Ecto neural progenitor cell (in vitro differentiated cells): ENCODE measurements at places on chromosomes 2 and 18.

DNA sequence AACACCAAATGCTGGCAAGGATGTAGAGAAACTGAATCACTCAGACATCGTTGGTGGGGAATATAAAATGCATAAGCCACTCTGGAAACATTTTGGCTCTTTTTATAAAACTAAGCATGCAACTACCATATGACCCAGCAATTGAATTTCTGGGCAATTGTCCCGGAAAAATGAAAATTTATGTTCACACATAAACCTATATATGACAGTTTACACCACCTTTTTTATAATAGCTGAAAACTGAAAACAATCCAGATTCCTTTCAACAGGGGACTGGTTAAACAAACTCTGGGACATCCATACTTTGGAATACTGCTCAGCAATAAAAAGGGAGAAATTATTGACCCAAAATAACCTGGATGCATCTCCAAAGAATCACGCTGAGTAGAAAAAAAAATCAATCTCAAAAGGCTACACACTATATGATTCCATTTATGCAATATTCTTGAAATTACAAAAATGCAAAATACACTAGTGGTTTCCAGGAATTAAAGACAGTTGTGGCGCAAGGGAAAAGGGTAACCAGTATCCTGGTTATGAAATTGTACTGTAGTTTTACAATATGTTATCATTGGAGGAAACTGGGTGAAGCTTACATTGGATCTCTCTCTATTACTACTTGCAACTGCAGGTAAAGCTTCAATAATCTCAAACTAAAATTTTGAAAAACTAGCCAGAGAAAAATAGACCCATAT lies 130.2 kb upstream of the PID1 start:
- no peak for DNase-seq

DNA sequence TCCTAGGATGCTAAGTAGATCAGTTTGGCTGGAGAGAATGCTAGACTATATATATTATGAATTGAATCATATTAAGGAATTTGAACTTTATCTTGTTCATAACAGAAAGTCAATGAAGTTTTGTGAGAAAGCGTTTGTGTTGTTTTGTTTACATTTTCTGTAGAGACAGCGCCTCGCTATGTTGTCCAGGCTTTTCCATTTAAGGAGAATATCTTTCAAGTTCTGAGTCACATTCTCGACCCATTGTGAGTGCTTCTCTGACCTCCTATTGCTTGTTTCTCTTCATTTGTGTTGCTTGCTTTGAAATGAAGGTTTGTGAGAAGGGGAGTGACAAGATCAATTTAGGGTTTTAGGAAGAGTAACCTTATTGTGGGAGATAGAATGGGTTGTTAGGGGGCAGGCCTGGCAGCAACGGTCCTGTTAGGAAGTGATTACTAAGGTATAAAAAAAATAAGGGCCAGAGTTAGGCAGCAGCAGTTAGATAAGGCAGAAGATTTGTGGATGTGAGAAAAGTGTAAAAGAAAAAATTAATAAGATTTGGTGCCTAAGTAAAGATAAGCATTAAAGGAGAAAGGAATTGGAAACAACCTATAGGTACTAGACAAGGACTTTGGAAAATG lies 47.6 kb upstream of the ACVR1 start:
- DNase-seq: no peak

DNA sequence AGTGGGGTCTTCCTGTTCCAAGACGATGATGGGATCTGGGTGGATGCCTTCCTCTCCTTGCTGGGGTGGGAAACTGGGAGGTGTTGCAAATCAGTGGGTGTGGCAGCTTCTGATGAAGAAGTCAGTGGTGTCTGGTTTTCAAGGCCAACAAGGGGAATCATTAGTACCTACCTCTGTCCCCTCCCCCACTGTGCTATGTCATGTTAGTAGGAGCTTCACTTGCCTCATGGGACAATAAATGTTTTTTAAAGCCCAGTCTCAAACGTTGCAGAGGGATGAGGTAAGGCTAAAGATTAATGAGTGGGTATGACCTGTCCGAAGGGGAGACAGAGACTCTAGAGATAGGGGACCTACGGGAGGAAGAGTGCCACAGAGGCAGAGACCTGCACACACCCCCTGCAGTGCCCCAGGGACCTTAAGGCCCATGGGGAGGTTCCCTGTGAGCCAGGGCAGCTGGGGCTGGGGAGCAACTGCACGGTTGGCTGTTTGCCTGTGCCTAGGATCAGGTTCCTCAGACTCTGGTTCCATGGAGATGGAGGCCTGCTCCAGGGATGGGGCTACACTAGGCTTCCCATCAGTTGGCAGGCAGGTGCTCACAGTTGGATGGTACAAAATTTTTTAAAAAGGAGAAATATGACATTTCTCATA lies 37.8 kb upstream of the SLC1A4 start:
- no peak for DNase-seq

GRCh38 chr18:74197705-74198341 lies 49.5 kb downstream of the TIMM21 start:
- DNase-seq: no peak

DNA sequence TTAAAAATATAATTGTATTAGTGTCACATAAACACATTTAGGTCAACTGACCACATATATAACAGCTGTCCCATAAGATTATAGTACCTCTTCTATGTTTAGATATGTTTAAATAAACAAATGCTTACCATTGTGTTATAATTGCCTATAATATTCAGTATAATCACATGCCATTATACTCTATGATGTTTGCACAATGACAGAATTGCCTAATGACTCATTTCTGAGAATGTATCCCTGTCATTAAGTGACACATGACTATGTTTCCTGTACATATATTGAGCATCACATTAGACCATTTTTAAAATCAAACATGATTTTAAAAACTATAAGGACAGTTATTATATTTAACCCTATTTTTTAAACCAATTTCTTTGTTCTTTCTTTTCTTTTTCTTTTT lies 89.8 kb downstream of the HS6ST1 start:
- DNase-seq: no peak
